ENCODE measurements at places on chromosomes 11 and 22.

- no peak for DNase-seq
These were observed 76.2 kb downstream of the GALNT18 start for GRCh38 chr11:11545285-11546275.

DNA sequence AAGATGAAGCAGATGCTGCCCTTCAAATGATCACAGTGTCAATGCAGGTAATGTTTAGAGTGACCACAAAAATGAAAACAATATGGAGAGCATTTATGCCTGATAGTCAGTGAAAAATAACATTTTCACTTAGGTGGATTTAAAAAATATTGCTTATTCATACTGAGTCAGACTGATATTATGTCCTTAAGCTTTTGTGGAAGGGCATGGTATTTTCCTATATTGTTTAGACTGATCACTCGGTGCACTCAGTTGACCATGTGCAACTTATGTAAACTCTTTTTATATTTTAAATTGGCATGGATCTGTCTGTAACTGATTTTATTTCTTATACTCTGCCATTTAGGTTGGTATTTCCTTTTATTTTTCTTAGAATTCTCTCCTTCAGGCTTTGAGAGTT, 106.6 kb downstream of the DYNC2H1 start:
- DNase-seq, result no peak

DNA sequence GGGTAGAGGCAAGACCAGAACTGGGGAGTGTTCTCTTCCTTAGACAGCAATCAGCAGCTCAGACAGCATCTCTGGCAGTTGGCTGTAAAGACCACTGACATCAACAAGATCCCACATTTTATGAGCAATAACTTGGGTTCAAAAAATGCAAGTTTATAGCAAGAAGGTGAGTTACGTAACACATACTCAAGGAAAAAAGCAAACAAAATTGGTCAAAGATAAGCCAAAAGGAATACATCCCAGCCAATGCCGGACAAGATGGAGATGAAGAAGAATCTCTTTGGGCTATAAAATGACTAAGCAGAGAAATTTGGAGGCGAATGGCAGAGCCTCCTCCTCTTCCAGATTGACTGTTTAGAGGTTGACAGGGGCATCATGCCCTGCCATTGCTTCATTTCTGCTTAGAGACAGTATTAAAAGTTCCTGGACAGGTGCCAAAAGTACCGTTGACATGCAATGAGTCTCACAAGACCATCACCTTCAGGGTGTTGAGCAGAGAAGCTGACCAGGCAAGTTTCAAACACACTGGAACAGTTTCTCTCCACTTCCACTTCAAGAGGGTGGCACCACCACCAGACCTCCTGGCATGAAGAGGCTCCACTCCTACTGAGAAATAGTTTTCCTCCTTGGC, 55.9 kb downstream of the ENDOD1 start:
- no peak for DNase-seq

DNA sequence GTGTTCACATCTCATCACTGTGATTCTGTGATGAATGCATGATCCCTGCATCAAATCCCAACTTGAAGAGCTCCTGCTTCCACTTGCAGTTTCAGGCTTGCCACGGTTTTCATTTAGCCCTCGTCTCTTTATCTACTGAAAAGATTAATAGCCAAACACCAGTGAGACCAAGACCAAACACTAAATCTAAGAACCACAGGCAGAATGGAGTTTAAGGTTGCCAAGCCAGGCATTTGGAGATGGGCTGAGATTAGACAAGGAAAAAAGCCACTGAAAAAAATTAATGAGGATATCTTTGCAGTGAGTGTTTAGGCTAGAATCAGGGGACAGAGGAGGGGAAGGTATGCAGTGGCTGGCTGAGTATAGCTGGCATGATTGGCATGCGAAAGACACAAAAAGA, 227.2 kb upstream of the BLID start:
- DNase-seq, result no peak

DNA sequence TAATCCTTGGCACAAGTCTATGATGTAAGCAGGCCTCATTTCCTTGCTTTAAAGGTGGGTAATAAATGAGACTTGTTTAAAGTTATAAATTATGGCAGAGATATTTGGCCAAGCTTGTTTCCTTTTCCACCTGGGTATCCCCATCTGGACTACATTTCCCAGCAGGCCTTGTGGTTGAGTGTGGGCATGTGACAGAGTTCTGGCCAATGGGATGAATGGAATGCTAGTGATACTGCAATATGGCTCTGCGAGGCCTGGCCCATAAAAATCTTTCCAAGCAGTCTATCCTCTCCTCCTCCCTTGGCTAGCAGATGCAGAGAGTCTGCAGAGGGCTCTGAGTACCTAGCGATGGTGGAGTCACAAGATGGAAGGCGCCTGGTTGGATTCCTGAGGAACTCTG, 102.5 kb downstream of the TIMP3 start:
- no peak for DNase-seq

DNA sequence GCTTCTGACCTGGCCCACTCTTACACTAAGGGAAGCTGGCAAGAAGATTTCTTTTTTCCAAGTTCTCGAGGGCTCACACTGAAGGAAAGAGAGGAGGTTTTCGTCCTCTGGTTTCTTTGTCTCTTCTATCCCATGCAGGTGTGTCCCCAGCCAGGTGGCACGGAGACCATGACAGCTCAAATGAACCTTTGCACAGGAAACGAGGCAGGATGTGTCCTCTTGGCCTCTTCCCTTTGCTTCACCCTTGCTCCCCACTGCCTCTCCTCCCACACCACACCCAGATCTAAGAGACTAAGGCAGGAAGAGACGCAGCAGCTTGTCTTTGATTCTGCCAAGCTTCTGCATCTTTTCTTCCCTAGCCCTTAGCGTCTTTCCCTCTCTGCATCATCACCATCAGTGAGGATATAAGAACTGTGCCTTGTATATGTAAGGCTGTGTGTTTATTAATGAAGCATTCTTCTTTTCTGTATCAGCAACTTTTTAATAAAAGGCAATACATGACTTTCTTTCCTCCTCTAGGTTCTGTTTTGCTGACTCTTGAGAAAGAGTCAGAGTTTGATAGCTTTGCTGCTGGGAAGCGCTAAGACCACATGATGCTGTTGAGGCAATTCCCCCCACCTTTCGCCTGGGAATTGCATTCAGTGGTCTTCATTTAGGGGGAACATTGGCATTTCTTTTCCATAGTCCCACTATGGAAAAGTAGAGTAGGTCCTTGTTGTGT, 56.0 kb upstream of the PARVA start:
- no peak for DNase-seq

GRCh38 chr22:49853981-49854831, 562 bp downstream of the ZBED4 start:
- no peak for DNase-seq

DNA sequence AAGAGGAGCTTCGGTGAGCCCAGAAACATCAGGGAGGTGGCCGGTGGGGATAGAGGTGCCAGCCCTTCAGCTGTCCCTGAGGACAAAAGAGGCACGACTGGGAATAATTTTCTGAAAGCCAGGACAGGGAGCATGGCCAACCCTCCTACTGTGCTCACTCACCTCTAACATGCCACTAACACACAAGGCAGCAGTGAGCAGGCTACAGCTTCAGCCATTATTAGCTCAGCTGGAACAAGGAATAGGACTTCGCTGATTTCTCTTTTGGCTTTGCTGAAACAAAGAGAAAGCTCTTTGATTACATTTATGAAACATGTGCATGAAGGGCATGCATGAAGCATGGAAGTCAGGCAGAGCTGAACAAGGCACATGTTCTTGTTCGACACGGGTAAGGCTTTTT, 12.1 kb upstream of the OR10A5 start:
- no peak for DNase-seq

DNA sequence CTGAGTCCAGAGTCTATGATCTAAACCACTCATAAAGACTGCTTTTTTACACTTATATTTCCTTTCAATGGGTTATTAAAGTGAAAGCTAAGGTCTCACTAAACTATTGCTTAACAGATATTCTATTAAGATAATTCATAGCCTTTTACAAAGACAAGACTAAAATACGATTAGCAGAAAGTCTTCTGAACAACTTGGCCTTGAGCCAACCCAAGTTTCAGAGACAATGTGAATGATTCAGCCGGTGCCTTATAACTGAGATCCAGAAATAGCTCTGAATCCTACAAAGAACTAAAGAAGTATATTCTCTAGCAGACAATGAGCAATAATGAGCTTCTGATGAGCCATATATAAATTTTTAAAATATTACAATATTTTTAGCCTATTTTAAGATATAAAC, 41.5 kb upstream of the CARD18 start:
- DNase-seq, result no peak

- DNase-seq, result no peak
These were observed 9.0 kb downstream of the KCNQ1OT1 start for GRCh38 chr11:2690596-2691354.

- DNase-seq, result no peak
These were observed 47.8 kb downstream of the PPP2R1B start for GRCh38 chr11:111718436-111718835.
